ENCODE measurements at places on chromosomes 12 and 14. TPM values are rescaled to one million over a fixed set of nuclear protein-coding genes. Genes with fewer than 3 reads are reported as not detected.

DNA sequence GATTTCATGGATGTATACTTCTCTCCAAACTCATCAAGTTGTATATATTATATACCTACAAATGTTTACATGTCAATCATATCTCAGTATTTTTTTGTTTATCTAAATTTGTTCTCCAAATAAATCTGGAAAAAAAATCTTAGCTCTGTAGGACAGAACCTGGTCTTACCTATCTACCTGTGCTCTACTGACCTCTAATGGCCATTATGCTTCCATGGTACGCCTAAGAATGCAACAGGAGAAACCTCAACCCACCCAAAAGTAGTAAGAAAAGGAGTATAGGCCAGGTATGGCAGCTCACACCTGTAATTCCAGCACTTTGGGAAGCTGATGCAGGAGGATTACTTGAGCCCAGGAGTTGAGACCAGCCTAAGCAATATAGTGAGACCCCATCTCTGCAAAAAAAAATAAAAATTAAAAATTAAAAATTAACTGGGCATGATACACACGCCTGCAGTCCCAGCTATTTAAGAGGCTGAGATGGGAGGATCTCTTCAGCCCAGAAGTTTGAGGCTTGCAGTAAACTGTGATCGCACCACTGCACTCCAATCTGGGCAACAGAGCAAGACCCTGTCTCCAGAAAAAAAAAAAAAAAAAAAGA, 8.7 kb downstream of the OR11H4 start:
- ATAC-seq, result no peak

DNA sequence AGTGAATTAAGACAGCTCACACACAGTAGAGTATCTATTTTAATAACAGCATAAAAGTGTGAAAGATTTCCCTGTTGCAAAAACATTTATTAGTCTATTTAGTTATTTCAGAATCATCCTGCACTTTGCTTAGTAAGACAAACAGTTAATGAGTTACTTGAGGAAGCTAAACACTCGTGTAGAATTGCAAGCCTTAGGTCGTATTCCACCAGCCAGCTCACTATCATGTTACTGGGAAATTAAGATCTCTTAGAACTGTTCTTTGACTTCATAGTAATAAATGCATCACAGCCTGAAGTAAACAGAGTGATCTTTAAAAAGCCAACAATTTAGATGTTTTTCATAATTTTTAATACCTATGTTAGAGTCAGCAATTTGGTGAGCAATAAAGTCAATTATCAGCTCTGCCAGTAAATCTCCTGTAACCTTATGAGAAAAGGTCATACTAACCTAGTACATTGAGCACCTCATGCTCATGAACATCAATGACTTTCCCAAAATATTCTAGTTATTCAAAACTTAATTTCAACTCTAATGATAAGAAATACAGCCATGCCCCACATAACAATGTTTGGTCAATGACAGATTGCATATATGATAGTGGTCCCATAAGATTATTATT, 26.7 kb upstream of the ETNK1 start:
- ATAC-seq, result no peak

- no peak for ATAC-seq
Observed at GRCh38 chr14:101973356-101973755, 9.0 kb downstream of the DYNC1H1 start.

The SLC10A1 gene
- total RNA-seq, result not detected

The CCDC197 gene
- not detected for total RNA-seq

The MEG3 gene
- 7.4 TPM for total RNA-seq

Data from esophagus mucosa (tissue), 1 donor.